ENCODE measurements at places on chromosomes 5 and 9.

GRCh38 chr9:78386348-78386747, 89.4 kb downstream of the PSAT1 start:
- DNase-seq, result no peak

GRCh38 chr9:136855461-136856078, 3.4 kb downstream of the MAMDC4 start:
- no peak for DNase-seq

- DNase-seq, result no peak
Measured at GRCh38 chr9:137168904-137169856, 671 bp downstream of the LRRC26 start.

GRCh38 chr5:31825518-31826068, 186.7 kb downstream of the PDZD2 start:
- DNase-seq, result no peak

- no peak for DNase-seq
Measured at GRCh38 chr5:113215401-113216060, 219.3 kb downstream of the TSSK1B start.

GRCh38 chr5:11047030-11047429, 286.0 kb upstream of the DAP start:
- DNase-seq, result no peak

DNA sequence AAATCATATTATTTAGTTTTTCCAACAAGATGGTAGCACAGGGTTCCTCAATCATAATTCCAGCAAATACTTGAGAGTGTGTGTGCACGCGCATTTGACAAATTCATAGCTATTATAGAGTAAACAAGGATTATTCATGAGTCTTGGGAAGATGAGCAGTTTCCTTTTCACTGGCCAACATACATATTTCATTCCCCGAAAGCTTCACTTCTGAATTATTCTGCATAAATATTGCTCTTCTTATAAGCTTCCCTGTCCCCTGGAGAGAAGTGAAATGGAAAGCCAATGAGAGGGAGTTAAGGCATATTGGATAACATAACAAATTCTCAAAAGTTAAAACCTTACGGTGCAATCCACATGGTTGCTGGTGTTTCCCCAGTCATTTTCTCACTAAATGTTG, 386.4 kb upstream of the SEMA6A start:
- DNase-seq, result no peak

GRCh38 chr5:1926471-1927341, 44.0 kb upstream of the IRX4 start:
- DNase-seq, result no peak

DNA sequence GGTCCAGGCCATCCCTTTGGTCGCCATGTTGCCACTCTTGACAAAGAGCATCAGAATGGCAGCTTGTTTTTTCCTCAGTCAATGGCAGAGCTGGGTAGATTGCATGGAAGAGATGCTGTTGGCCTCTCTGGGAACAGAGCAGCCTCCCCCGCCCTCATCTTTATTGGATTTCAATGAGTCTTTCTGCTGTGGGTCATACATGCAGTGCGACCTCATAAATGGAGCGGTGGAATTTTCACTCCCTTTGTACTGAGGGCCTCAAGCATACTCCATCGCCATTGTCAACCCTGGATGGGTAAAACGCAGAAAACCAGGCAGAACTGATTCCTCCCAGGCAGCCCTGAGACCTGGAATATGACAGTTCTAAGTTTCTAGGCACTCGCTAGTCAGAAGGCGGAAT, 71.8 kb downstream of the ZNF618 start:
- no peak for DNase-seq

- peak; percentile 6 for DNase-seq
Measured at GRCh38 chr9:131799177-131799823, 59.4 kb upstream of the RAPGEF1 start.

DNA sequence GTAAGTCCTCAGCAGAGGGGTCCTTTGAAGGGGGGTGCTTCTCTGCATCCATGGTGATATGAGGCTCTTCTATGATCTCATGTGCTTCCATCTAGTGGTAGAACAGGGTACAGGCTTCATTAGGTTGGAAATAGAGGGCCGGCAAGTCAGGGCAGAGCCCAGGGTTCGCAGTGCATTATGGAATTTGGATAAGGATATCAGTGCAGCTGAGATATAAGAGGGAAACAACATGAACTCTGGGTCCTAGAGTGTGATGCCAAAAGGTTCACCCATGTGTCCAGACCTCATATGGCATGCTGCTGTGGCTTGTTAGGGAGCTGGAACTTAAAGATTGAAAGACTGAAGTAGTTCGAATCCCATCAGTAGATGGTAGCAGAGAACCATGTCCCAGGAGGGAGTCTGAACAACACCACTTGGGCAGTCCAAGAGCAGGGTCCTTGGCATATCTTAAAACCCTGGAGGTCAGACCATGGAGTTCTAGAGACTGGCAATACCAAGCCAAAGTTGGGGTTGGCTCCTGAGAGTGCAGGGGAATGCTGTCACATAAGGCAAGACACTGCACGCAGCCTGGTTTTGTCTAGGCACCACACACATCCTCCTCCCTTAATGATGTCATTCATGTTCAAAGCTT, 2.3 kb downstream of the FAM221B start:
- DNase-seq, result peak; percentile 83

DNA sequence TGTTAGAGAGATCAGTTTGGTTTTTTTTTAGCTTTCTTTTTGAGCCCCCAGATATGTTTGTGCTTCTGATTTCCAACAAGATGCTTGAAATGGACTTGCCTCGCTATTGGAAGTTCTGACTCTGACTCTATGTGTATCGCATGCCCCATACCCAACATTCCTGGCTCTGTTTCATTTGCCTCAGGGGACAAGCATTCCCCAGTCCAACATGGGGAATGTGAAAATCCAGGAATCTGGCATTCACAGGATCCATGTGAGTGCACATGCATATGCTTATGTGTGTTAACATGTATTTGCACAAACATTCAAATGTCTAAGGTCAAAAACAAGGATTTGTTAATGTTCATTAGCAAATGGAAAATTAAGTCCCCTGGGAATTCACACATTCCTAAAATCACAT, 233.9 kb downstream of the TLR4 start:
- DNase-seq, result no peak

- DNase-seq, result no peak
Measured at GRCh38 chr5:1281038-1281882, 13.6 kb downstream of the TERT start.

GRCh38 chr5:159458217-159458711, 128.0 kb upstream of the IL12B start:
- no peak for DNase-seq

DNA sequence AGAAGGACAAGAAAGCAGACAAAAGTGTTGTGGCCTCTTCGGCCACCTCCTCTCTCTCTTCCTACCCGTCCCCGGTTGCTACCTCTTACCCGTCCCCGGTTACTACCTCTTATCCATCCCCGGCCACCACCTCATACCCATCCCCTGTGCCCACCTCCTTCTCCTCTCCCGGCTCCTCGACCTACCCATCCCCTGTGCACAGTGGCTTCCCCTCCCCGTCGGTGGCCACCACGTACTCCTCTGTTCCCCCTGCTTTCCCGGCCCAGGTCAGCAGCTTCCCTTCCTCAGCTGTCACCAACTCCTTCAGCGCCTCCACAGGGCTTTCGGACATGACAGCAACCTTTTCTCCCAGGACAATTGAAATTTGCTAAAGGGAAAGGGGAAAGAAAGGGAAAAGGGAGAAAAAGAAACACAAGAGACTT, 2.4 kb downstream of the EGR1 start:
- DNase-seq, result peak; percentile 11

- DNase-seq, result no peak
Measured at GRCh38 chr9:103574056-103574455, 520.1 kb upstream of the SMC2 start.

- DNase-seq, result no peak
Measured at GRCh38 chr5:10556893-10557746, 6.8 kb upstream of the ANKRD33B start.
